Smooth muscle cell of the brain vasculature (primary cell): ENCODE measurements at places on chromosomes 11 and 22.
A peak's percentile ranks its signal among the peaks of the same experiment; 100 is the strongest.

GRCh38 chr11:19829109-19829837 is 116.6 kb downstream of the NAV2 start:
- DNase-seq: no peak

DNA sequence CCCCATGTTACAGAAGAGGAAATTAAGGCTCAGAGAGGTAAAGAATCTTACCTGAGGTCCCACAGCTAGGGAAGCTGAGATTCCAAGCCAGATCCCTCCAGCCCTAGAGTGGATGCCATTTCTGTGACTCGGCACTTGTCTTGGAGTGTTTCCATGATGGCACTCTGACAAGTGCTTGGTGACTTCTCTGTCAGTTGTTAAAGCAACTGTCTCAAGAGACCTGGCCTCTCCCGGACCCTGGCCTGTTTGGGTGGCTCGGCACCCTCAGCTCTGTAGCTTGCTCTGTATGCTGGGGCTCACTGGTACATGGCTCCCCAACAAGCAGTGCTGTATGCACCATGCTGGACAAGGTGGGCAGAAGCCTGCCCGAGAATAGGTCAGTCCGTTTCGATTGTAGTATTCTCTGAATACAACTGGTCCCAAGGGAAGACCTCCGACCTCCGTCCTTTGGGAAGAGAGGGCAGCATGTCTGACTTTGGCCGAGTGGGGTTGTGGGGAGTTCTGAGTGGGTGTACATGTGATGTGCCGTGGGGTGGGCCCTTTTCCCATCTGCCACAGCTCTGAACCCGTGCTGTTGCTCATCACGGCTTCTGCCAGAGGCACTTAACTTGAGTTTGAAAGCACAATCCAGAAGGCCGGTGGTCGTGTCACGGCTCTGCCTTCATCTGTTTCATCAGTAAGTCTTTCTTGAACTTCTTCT is 12.4 kb downstream of the ACO2 start:
- DNase-seq: no peak

GRCh38 chr11:74926304-74927030 is 22.4 kb downstream of the XRRA1 start:
- DNase-seq: no peak

DNA sequence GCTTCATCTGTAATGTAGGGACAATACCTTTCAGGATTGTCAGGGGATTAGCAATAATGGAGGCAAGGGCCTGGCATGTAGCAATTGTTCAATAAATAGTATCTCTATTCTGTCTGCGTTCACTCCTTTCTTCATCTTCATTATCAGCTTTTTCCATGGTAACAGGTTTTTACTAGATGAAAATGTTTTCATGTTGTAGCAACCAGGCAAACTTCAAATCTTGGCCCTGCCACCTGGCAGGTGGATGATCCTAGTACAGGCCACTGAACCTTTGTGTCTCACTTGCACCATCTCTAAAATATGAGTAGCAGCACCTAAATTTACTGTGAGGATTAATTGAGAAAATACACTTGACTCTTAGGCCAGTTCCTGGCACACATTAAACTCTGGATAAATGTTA is 83.4 kb downstream of the SWAP70 start:
- no peak for DNase-seq

GRCh38 chr11:45093761-45094455 is 52.5 kb upstream of the PRDM11 start:
- no peak for DNase-seq

GRCh38 chr11:100630898-100631297 is 56.2 kb upstream of the ARHGAP42 start:
- no peak for DNase-seq

- peak; percentile 44 for DNase-seq
These were observed 61.9 kb downstream of the BMAL1 start for GRCh38 chr11:13339195-13340153.

GRCh38 chr11:15434529-15434928 is 319.8 kb downstream of the INSC start:
- no peak for DNase-seq

DNA sequence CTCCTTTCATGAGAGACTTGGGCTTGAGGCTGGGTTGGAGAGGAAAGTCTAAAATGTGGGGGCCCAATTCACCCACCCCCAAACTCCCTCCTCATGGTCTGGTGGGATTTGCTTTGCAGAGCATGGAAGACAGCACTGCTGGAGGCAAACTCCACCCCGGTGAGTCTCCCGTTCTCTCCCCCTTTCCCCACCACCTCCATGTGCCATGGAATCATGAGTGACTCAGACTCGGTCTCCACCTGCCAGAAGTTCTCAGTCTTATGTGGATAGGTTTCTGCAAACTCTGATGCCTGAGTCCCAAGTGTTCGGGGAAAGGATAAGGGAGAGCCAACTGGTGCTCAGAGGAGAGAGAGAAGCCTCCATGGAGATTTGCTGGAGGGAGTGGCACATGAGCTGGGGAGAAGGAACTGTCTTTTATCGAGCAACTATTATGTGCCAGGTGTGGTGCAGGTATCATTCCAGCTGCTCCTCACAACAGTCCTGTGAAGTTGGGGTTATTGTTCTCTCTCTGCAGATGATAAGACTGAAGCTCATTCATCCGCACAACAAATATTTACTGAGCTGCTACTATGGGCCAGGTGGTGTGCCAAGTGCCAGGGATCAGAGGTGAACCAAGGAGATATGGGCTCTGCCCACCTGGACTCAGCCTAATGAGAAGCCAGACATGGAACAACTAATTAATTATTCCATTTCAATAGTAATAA is 6.6 kb downstream of the PLEKHB1 start:
- no peak for DNase-seq

GRCh38 chr11:132540581-132540980 is 991.7 kb downstream of the OPCML start:
- DNase-seq: no peak
